ENCODE measurements at places on chromosomes 7 and 10.

DNA sequence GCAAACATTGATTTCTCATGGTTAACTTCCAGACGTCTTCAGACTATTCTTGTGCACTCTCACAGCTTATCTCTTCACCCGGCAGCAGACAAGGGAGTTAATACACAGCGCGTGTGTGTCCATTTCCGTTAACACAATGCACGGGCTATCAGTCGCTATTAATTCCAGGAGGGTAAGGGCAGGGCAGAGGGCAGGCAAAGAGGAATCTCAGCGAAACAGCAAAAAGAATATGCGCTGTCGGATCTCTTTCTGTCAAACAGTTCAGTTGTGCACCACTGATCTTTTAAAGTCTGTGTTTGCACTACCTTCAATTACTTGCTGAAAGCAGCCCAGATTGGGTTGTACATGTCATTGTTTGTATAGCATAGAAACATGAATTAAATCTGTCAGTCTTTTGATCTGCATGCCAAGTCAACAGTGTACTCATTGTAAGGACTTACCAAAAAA, 41.1 kb upstream of the CABCOCO1 start:
- DNase-seq: no peak

- peak; percentile 97 for DNase-seq
Observed at GRCh38 chr10:91210435-91210834, 10.0 kb upstream of the PCGF5 start.

- DNase-seq: no peak
Observed at GRCh38 chr10:132875435-132875834, 66.9 kb downstream of the CFAP46 start.

DNA sequence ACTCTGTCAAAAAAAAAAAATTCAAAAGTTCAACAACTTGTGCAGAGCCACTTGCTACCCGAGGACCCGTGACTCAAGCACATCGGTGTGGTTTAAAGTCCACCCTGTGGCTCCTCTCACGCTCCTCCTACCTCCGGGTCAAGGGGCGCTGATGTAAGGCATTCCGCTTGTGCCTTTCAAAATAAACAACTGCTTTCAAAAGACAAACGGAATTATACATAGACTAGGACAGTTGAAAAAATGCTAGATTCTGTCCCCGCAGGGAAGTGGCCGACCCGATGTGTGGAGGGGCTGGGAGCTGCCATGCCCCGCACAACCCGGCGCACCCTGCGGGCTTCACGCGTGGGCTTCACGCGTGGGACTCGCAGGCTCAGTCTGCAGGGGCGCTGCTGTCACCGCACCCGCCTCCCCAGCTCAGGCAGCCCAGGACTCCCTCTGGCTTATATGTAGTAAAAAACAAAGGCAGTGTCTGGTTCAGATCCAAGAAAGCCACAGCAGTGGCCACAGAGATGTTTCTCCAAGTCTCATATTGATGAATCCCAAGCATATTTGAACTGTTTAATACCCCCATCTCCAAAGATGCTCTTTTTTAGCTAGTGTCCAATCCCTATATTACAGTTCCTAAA, 239.7 kb upstream of the INHBA start:
- no peak for DNase-seq

- DNase-seq: no peak
Observed at GRCh38 chr7:155652156-155653114, 8.0 kb downstream of the RBM33 start.

GRCh38 chr10:108465871-108466641, 1301.5 kb upstream of the SORCS1 start:
- DNase-seq: no peak

DNA sequence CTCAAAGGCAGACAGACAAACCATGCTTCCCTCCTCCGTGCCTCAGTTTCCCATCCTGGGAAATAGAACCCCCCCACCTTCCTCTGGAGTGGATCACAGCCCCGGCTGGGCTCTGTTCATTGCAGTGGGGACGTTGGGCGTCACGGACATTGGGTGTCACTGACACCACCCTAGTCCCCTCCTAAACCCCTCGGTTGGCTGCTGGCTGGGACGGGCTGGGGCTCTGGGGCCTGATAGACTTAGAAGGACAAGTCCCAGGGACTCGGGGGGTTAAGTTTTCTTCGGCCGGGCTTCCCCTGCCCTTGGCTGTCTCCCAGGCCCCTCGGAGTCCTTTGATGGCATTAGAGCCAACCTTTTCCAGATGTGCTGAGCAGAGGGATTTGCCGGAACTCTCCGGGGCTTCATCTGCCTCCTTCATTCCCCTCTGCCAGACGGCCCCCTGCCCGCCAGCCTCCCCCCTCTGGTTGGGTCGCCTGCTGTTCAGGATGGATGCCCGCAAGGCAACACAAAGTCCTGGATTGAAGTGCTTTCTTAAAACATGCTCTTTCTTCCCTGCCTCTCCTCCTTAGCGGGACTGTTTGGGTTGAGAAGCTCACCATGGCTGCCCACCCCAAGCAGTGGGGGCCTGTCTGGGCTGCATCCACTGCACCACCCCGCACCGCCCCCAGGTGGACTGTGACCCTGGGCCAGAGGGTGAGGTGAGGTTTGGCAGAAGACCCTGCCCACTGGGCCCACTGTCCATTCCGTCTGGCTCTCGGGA, 73.0 kb downstream of the COL26A1 start:
- no peak for DNase-seq

DNA sequence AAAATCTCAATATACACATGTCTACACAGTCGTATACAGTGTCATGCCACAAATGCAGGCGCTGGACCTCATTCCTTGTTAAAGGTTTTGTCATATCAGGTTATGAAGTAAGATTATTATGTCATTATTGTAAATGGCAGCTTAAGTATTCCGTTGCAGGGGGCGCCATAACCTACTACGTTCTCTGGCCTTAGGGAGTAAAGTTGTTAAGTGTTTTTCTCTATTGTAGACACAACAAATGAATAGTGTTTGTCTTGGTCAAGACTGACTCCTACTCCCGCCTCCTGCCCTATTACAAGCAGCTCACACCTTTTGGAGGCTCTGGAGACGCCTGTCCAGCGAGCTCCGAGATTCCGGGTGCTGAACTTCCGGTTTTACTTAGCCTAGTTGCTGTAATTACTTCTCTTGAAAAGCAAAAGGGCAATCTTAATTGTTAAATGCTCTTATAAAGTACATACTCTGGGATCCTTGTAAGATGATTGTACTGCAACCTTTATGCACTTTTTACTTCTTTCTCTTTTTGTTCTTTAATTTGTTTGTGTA, 994 bp downstream of the GATAD1 start:
- DNase-seq: peak; percentile 76

GRCh38 chr7:2508327-2509215, 11.0 kb upstream of the LFNG start:
- peak; percentile 65 for DNase-seq

DNA sequence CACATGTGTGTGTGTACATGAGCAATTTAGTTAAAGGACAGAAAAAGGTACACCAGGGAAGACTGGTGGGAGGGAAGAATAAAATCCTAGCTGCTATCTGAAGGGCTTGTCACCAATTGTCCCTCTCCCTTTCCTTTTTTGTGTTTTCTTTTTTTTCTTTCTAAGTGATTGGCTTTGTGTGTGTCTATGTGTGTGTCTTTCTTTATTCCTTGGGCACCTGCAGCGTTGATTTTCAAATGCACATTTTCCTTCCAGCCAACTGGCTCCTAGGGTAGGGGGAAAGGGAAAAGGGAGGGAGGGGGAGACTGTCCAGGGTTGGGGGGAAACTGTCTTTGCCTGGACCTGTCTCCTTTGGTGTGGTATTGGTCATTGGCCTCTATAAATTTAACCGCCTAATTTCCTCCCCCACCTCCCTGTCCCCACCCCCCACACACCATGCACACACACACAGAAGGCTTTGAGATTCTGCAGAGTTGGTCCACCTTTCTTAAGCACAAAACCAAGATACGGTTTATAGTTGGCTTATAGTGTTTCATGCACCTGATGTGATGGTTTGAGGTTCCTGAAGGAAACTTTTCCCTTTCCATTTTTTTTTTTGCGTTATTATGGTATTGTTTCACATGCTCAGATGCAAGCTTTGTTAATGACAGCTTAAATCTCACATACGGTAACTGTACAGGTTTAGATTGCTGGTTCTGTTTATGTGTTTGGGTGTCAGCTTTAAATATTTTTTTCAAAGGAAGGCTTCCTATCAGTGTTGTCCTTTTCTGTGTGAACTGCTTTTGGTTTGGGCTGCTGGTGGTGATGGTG, 2.6 kb downstream of the AUTS2 start:
- no peak for DNase-seq

GRCh38 chr7:139898483-139898882, 69.4 kb downstream of the TBXAS1 start:
- no peak for DNase-seq

DNA sequence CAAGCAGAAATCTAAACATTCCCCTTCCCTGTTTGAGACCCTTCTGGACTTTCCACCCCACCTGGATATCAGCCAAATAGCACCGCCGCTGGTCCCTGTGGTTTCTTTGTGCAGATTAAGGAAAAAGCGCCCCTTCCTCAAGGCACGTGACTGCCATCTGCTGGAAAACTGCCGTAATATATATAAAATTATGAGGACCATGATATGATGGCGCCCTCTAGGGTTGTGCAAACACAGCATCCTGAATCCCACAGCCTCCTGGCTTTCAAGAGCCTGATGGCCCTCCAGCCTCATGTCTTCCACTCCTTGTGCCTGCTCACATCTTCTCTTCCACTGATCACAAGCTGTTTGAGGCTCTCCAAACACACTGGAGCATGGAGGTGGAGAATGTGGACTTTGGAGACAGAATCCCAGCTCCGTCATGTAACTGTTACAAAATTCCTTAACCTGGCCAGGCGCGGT, 121.3 kb downstream of the MYL10 start:
- DNase-seq: peak; percentile 56

GRCh38 chr7:158415316-158415715, 172.3 kb downstream of the PTPRN2 start:
- no peak for DNase-seq

DNA sequence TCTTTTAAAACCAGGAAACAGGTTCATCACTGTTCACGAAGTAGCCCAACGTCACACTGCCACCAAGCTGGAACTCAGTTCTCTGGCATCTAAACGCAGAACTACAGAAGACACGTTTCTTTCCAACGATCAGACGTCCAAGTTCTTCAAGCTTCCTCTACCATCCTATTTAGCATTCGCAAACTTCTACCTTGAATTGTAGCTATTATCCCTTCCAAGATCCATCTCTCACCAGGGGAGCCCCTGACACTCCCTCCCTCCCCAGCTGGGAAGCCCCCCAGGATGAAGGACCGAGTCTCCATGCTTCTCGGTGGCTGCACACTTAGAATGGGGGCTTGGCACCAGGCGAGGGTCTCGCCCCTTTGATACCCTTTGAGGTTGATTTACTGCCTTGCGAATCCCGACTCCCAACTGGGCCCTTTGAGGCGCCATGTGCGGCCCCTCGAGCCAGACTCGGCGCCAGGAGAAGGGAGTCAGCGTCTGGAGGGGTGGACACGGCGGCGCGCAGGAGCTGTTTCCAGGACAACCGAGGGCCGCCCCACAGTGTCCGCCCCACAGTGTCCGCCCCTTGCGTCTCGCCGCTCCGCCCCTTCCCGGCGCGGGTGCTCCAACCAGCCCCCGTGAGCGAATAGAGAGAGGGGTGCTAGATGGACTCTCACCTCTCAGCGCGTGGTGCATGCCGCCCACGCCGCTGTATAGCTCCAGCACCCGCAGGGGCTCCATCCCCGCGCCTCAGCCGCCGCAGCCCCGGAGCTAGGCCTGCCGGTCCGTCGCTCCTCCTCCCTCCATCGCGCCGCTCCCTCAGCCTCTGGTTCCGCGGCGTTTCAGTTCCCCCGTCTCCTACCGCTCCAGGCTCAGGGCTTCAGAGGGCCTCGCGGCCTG, at the start of gene TRDMT1:
Gene TRDMT1 (minus strand): TSS at position 761 of the 882 bp plus-strand sequence. CDS start 38 bp downstream, at position 723.
- DNase-seq: peak; percentile 76

DNA sequence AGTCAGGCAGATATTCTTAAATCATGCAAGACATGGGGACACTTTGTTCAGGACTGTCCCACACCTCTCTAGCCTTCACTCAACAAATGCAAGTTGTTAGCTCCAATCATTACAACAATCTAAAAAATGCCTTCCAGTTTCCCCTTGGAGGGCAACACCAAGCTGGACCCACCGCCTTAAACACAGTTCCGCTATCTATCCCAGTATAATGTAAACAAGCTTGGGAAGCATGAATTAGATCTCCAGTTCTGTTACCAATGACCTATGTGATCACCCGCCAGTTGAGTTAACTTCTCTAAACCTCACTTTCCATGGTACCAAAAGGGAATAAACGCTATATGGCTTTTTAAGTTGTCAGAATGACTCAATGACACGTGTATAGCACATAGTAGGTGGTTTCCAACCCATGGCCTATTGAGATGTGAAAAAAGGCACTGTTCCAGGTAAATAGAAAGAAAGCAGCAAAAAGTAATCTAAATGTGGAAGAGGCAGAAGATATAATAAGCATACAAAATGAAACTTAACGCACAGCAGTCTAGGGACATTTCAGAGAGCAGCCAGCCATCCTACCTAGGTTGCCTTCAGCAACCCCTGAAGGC, 2.4 kb upstream of the REEP3 start:
- no peak for DNase-seq

DNA sequence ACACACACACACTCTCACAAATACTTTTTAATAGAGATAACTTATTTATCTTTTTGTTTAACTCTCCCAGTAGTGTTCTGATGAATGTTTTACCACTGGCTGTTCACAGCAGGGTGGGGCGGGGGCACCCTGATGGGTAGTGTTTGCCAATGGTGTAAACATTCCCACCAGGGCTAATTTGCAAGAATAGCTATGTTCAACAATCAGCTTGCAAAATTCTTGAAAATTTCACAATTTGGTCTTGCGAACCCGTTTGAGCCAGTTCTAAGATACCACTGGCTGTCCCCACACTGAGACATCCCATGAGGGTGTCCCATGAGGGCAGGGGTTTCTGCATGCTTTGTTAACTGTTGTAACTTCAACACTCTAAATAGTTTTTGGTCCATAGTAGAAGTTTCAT, 348.5 kb downstream of the CXCL12 start:
- DNase-seq: no peak

DNA sequence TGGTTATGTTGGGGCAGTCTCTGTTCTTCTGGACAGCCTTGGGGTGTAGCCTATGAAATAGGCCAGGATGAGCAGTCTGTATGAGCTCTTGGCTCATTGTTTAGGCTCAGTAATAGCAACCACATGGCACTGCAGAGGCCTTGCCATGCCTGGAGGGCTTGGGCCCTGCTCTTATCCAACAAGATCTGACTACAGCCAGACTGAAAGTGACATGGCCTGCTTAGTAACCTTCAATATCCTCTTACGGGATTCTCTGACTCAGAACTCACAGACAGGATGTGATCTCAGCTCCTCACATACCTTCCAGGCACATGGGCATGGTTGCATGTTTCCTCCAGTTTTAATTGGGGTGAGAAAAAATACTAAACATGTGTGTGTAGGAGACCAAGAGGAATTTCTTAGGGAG, 289.3 kb downstream of the PTEN start:
- DNase-seq: peak; percentile 55

- no peak for DNase-seq
Observed at GRCh38 chr7:143406002-143406357, 2.7 kb downstream of the EPHA1 start.

GRCh38 chr10:103661198-103661950, 167.9 kb downstream of the NEURL1 start:
- no peak for DNase-seq

GRCh38 chr7:150990416-150991186, at the start of gene NOS3:
NOS3 (plus strand) TSS chr7:150991017; CDS start chr7:150993804, 2,787 bp downstream.
- no peak for DNase-seq
